ENCODE measurements at places on chromosomes 13 and 19.

DNA sequence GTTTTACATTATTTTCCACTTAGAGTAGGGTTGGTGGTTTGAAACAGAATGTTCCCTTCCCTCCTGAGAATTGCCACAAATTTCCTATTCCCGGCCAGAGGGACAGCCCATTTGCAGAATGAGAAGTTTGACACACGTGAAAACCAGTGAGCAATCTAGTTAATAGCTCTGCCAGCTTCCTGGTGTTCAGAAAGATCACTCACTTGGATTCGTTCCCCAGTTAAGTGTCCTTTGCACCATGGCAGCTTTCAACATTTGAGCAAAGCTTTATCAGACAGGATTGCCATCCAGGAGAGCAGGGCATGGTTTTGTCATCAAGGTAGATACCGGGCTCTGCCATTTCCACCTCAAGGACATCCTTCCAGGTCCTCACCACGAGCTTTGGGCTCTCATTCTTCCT is 28.2 kb downstream of the RASL11A start:
- no peak for DNase-seq

GRCh38 chr13:93680329-93680728 is 453.7 kb downstream of the GPC6 start:
- DNase-seq: no peak

- no peak for DNase-seq
These were observed 42.0 kb downstream of the SLC15A1 start for GRCh38 chr13:98710521-98710920.

- DNase-seq: no peak
These were observed 13.6 kb downstream of the CFD start for GRCh38 chr19:873084-873483.

DNA sequence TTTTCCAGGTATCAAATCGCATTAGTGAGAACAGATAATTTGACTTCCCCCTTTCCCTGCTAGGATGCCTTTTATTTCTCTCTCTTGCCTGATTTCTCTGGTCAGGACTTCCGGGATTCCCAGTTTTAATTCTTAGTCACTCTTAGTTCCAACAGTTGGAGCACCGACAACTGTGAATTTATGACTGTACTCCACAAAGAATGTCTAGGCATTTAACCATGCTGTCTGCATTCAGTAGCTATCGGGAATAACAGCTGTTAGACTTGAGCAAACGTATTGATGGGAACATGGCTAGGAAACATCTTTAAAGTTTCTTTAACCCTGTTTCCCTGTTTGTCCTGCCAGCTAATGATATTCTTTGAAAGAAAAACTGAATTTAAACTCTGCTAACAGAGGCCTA is 14.1 kb upstream of the SPACA7 start:
- no peak for DNase-seq

DNA sequence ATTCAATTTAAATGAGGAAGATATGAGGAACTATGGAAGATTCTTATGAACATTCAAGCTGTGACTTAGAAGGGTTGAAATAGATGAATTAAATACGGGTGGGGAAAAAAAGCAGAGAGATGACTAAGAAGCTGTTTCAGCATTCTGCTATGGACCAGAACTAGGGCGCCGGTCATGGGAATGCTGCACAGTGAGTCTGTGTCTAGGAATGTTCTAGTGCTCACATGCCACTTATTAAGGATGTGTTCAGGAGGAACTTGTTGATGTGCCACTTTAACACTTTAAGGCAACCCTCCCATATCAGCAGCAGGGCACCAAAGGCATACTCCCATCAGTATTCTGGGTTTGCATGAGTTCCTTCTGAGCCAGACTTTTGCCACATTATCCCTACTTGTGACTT is 152.1 kb downstream of the POSTN start:
- peak; percentile 91 for DNase-seq

GRCh38 chr13:107545946-107546502 is 669.3 kb downstream of the LIG4 start:
- no peak for DNase-seq

- no peak for DNase-seq
These were observed 65.0 kb downstream of the DOCK9 start for GRCh38 chr13:98912846-98913245.

GRCh38 chr13:82477436-82477835 is 1404.8 kb downstream of the SLITRK1 start:
- DNase-seq: no peak

GRCh38 chr13:31046711-31047279 is 114.3 kb downstream of the TEX26 start:
- DNase-seq: peak; percentile 22

DNA sequence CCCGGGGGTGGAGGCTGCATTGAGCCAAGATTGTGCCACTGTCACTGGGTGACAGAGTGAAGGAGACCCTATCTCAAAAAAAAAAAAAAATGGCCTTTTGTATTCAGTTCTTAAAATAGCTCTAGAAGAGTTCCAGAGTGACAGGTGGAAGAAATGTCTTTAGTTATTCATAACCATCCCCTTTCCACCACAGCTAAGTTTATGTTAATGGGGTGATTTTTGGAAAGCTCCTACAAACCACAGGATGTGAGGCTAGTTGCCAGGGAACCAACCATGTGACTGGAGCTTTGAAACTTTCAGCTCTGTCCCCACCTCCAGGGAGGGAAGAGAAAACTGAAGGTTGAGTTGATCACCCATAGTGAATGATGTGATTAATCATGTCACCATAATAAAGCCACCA is 6.9 kb downstream of the ZNF490 start:
- DNase-seq: no peak

GRCh38 chr13:58134525-58134924 is 503.0 kb downstream of the PCDH17 start:
- DNase-seq: no peak

- DNase-seq: peak; percentile 81
These were observed 96.6 kb downstream of the SIPA1L3 start for GRCh38 chr19:38003438-38004185.

- DNase-seq: no peak
These were observed 17.5 kb downstream of the TMEM255B start for GRCh38 chr13:113776231-113777125.

- DNase-seq: no peak
These were observed 33.1 kb downstream of the DHRS12 start for GRCh38 chr13:51770681-51771417.

DNA sequence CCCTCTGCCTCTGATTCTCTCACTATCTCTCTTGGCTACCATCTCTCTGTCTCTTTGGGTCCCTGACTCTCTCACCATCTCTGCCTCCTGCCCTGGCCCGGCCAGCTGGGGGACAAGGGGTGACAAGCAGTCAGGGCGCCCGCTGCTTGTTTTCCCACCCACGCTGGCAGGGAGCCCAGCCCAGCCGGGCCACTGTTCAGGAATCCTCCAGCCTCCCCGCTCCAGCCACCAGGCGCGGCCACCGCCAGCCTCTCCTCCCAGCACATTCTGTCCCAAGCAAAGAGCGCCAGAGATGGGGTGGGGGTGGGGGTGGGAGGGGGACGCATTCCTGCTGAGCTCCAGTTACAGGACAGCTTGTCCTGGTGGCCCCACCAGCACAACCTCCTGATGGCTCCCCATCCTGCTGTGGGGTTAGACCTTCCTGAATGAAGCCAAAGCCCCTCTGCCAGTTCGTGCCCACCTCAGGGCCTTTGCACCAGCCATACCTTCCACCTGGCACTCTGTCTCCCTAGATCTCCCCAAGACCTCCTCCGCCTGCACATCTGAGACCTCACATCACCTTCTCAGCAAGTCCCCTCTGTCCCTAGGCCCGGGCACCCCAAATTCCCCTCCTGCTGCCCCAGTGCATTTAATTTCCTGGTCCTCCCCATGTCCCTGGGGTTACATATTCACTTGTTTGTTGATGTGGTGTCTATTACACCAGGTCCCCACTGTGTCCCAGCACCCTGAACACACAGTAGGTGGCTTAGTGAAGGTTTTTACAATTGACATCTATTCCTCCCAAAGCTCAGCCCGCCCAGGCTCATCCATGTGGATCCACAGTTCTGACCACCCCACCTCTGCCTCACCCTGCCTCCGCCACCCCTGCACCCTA is 12.5 kb downstream of the ARRDC2 start:
- DNase-seq: no peak

GRCh38 chr13:24127116-24127631 is 33.3 kb upstream of the SPATA13 start:
- no peak for DNase-seq

GRCh38 chr19:57803594-57804325 is 11.0 kb downstream of the ZNF552 start:
- peak; percentile 66 for DNase-seq

DNA sequence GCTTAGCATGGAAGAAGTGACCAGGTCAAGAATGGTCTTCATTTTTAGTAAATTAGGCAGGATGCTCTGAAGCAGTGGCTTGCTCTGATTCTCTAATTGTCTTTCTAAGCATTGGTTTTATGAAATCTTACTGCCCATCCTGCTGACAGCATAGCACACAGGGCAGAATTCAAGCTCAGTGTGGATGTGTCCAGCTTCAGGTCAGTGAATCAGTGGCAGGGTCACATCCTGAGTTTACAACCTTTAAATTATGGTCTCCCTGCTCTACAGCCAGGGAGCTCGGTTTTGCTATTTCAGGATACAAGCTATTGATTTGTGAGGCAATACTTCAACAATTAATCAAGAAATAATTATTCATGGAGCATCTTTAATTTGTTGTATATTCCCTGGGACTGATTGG is 202.3 kb upstream of the RXFP2 start:
- no peak for DNase-seq

GRCh38 chr19:50162988-50163387 is at the start of gene IZUMO2:
IZUMO2 (minus strand) TSS chr19:50163281; CDS start chr19:50163194, 87 bp downstream.
- DNase-seq: no peak

DNA sequence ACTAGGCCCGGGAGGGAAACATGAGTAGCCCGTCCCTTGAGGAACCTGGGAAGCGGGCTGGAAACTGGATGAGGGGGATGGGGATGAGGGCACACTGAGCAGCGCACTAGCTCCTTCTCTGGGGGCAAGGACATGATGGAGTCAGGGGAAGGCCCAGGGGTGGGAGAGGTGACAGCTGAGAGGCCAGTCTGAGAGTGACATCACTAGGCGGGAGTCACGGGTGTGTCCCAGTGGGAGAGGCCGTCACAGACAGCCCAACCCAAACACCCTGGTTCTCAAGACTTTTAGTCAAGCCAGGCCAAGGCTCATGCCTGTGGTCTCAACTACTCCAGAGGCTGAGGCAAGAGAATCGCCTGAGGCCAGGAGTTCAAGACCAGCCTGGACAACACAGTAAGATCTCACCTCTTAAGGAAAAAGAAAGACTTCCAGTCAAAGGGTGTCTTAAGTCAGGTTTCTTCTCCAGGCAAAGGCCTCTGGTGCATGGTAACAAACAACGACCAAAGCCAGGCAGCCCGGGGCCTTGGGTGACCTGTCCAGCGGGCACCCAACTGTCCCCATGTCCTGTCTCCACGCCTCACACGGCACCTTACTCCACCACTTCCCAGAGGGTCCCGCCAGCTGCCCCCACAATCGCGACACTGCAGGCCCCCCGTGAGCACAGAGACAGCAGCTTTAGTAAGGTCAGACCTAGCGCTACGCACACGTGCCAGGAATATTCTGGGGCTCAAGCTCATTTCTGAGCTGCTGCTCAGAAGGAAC is 25.5 kb upstream of the TIMM44 start:
- peak; percentile 16 for DNase-seq

- no peak for DNase-seq
These were observed 7.6 kb downstream of the DOHH start for GRCh38 chr19:3492919-3493318.

DNA sequence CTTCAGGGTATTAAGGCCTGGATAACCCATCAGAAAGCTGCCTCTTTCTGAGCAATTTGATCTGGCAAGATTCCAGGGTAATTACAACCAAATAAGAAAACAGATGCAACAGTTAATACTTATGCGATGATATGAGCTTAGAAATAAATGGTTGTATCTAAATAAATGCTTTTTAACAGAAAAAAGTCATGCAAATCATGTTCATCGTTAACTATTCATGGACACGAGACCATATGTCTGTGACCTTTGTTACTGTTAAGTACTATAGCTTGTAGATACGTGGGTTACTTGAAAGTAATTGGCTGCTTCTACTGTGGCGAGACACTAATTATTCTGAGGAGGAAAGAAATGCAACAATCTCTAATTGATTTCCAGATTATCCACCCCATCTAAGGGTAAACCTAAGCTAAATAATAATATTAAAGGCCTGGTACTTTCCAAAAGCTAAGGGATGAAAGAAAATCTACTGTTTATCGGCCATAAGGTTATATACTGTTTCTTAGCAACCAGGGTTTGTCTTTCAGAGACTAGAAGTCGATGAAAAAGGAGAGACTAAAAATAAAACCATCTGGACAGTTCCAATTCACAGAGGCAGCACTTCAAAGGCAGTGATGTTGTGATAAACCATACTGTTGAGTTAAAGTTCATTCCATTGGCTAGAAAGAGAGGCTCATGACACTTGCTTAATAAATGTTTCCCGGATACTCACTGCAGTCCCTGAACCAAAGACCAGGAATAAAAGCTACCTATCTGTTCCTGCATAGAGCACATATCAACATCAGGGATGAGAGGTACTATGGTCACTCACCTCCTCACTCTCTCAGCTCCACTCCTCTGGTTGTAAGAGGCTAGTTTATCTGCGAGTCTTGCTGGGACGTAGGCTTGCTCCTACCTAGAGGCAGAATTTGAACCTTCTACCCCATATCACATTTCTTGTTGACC is 1.5 kb downstream of the EPSTI1 start:
- peak; percentile 16 for DNase-seq

- DNase-seq: no peak
These were observed 2.4 kb downstream of the LILRA5 start for GRCh38 chr19:54310543-54310942.

DNA sequence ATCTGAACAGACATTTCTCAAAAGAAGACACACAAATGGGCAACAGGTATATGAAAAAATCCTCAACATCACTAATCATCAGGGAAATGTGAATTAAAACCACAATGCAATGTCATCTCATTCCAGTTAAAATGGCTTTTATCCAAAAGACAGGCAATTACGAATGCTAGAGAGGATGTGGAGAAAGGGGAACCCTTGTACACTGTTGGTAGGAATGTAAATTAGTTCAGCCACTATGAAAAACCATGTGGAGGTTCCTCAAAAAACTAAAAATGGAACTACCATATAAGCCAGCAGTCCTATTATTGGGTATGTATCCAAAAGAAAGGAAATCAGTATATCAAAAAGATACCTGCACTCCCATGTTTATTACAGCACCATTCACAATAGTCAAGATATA is 24.7 kb upstream of the ZC3H13 start:
- no peak for DNase-seq
